ENCODE measurements at places on chromosomes 2 and 18. TPM values are rescaled to one million over a fixed set of nuclear protein-coding genes. Genes with fewer than 3 reads are reported as not detected.

DNA sequence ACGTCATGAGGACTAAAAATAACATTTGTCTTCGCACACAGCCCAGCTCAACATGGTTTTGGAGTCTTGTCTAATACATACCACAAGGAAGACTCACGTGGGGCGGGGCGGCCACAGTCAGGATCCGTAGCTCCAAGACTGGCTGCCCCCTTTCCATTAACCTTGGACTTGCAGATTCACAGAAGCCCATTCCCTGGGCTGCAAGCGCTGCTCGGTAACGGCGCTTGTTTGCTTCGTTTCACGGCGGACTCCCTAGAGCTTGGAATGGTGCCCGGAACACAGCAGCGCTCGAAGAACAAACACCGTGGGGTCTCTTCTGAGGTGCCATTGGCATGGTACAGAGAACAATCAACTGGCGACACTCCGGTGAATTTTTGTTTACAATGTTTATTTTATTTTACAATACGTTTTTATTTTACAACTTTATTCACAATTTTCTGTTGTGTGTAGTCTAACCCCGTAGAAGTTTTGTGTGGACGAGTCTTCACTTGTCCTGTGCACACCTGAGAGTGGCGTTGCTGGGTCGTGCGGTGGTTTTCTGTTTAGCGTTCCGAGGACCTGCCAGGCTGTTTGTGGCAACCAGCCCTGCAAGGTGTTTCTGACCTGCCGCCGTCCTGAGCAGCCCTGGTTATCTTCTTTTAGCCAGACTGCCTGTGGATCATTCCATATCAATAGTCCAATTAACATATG lies 126.5 kb downstream of the GALR1 start:
- DNase-seq: peak; percentile 42

GRCh38 chr2:231256494-231256893 lies 58.1 kb downstream of the ARMC9 start:
- DNase-seq: no peak

DNA sequence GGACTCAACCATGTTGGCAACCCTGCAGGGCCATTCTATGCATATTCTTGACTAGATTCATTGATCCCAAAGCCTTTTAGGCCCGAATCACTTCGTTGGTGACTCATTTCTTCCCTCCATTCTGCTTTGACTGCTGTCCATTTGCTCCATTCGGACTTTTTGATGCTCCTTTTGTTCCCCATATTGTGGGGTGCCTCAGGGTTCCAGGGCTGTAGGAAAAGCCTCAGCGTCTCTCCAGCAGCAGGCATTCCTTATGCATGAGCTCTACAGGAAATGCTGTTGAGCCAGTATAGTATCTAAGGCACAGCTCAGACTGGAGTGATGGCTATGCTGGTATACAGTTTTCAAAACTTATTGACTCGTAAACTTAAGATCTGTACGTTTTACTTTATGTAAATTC lies 292.6 kb downstream of the PRKCE start:
- no peak for DNase-seq

- DNase-seq: no peak
Measured at GRCh38 chr2:133097666-133098065, 427.7 kb upstream of the LYPD1 start.

GRCh38 chr2:85133751-85134254 lies 611 bp downstream of the TCF7L1 start:
- DNase-seq: peak; percentile 35

The SERPINB11 gene
- 0.34 TPM for polyA plus RNA-seq

The SRD5A2 gene
- polyA plus RNA-seq: 1.8 TPM

The HS1BP3 gene
- 25.0 TPM for polyA plus RNA-seq

The TMEM247 gene
- 59.4 TPM for polyA plus RNA-seq

The SERPINB12 gene
- polyA plus RNA-seq: 1.1 TPM

The HSPD1 gene
- polyA plus RNA-seq: 111 TPM

Measured in testis (tissue), 5 donors.